ENCODE measurements at places on chromosomes 3 and 15.

- DNase-seq = no peak
Observed at GRCh38 chr3:50913260-50913659, 238.5 kb downstream of the DOCK3 start.

GRCh38 chr3:10950476-10951294 is 41.9 kb upstream of the SLC6A1 start:
- peak; percentile 73 for DNase-seq

DNA sequence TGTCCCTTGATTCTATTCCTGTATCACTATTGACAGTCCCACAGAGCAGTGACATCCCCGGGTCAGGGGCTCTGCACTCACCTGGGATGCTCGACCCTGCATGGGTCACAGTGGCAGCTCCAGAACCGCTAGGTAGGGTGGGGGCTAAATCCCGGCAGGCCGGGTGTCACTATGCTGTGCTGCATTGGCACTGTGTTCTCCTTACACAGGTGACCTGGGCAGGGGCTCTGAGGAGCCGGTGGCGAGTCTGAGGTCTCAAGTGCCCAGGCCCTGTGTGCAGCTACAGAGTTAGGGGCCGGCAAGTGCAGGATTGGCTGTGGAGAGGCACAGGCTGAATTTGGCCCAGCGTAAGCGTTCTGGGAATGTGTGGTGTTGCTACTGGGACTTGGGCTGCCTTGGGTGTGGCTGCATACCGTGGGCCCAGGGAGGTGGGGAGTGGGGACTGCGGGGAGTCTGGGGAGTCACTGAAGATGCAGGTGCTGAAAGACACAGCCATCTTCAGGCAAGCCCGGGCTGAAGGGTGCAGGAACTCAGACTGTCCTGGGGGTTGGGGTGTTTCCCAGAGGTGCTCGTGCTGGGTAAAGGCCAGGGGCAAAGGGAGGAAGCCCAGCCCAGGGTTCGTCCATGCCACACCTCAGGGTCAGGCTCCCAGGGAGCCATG is 102.6 kb upstream of the PRR20G start:
- DNase-seq = no peak

- no peak for DNase-seq
Observed at GRCh38 chr3:127413318-127413673, 125.5 kb upstream of the PRR20G start.

DNA sequence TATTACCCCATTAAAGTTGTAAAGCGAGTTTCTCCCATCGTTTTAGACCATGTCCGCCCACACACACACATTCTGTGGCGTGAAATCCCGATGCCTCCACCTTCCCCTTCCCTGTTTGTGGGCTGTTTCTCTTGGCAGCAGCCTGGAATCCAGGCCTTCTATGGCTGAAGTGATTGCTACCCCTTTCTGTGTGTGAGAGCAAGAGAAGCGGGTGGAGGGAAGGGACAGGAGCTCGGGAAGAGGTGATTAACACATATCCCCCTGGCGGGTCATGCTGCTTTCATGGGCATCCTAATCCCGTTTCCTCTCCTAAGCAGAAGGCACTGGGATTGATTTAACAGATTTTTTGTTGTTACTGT is 283.8 kb upstream of the RGMA start:
- no peak for DNase-seq

Measured in AG20443 (cell line).